CMK (cell line): ENCODE measurements at places on chromosomes 1 and 21.

GRCh38 chr21:39728341-39728740 is 16.6 kb upstream of the IGSF5 start:
- no peak for DNase-seq

- no peak for DNase-seq
Measured at GRCh38 chr1:182682898-182683501, 1.4 kb downstream of the RGS8 start.

DNA sequence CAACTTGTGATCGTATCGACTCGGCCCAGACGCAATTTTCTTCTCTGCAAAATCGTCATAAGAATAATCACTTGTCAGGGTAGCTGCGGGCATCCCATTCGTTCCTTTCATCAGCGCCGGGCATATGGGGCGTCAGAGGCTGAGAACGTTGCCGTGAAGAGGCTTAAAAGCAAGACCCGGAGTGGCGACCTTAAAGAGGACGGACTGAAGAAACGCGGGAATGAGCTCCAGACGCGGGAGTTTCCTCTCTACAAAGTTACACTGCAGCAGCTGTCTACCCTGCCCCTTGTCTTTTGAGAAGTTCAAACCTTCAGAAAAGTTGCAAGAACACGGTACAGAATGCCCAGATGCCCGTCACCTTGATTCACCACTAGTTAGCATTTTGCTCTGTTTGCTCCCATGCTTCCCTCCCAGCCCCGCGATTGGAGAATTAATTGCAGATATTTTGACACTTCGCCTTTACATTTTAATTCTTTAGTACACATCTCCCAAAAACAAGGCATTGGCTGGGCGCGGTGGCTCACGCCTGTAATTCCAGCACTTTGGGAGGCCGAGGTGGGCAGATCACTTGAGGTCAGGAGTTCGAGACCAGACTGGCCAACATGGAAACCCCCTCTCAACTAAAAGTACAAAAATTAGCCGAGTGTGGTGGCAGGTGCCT is 967 bp downstream of the CENPS start:
- DNase-seq: peak; percentile 18

- no peak for DNase-seq
Measured at GRCh38 chr1:170666541-170667254, 2.8 kb downstream of the PRRX1 start.

DNA sequence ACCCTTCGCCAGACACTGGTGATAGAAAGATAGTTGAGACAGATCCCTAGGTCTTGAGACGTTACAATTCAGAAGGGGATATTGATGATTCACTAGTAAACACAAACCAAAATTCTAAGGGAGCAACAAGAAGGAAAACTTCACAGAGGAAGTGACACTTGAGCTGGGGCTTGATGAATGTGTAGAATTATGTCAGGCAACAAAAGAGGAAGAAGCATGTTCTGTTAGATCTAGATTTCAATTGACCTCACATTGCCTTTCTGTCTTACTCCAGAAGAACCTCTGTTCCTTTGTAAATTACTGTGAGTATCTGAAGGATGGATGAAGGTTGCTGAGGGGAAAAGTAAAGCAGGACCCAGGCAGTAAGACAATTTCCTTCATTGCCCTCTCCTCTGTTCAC is 328.2 kb downstream of the KCTD3 start:
- no peak for DNase-seq

- peak; percentile 99 for DNase-seq
Measured at GRCh38 chr1:112700290-112701226, 6.4 kb downstream of the RHOC start.

DNA sequence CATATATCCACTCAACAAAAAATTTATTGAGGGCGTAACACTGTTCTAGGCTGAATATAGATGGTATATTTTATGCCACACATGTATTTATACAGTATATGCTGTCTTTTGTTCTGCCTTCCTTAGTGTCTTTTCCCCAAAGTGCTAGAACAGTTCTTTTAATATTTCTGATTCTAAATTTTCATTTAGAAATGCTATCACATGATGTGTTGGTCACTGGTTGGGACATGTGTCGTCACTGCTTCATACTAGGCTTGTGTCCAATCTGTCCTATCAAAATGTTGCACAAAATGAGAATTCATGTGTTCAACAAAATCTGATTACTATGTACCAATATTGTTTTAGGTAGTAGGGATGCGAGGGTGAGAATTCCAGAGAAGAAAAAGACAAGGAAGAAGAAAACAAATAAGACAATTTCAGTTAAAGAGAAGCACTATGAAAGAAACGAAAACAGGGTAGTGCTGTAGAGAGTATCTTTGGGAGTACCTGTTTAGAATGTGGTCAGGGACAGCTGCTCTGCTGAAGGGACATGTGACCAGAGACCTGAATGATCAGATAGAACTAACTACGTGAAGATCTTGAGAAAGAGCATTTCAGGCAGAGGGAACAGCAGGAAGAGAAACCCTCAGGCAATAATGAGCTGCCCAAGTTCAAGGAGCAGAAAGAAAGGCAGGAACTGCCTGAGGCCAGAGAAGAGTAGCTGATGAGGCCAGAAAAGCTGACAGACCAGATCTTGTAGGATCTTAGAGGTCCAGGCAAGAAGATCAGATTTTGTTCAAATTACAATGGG is 1.3 kb downstream of the KMO start:
- DNase-seq: no peak

GRCh38 chr1:235011064-235011598 is 117.5 kb downstream of the TOMM20 start:
- DNase-seq: no peak

DNA sequence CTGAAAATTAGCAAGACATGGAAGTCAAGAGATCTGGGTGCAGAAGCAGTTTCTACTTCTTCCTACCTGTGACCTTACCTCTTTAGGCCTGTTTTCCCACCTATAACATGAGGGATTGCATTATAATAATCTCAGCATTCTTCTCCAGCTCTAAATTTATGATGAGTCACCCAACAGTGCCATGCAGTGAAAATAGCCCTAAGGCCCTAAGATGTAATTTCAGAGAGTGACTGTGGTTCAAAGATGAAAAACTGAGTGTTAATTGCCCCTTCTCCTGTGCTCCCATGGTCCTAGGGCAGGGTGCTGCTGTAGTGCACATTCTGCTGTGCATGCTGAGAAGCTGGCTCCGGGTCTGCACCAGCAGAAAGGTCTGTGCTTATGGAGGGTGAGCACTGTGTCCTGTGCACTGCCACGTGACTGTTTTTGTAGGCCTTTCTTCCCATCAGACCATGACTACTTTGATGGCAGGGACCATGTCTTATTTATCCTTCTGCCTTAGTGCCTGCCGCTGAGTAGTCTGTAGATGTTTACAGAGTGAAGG is 29.7 kb downstream of the JUN start:
- no peak for DNase-seq

DNA sequence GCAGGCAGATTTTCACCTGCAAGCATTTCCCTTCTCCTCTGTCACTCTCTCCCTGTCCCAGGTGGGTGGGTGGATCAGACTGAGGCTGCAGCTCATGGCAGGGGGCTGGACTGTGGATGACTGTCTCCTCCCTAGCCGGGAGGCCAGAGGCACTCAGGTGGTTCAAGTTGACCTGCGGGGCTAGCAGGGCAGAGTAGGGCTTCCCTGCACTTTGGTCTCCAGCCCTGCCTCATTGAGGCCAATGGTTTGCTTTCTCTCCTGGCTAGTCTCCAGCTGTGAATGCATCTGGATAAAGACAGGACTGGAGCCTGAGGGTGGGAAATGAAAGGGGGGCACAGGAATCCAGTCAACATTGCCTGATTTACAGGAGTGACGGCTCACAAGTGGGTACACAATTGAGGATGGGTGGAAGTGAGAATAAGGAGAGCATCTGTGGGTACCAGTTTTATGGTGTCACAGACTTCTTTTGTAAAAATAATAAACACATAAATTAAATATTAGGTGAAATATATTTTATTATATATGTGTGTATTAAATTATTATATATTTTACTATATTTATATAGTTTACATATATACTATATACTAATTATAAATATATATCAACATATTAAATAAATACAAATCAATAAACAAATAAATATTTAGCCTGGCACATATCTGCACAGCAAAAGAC is 25.6 kb downstream of the RUNX1 start:
- no peak for DNase-seq

GRCh38 chr1:75503221-75503974 is 107.5 kb downstream of the SLC44A5 start:
- DNase-seq: no peak

GRCh38 chr21:45590246-45590725 is 48.0 kb upstream of the SLC19A1 start:
- peak; percentile 74 for DNase-seq

- DNase-seq: no peak
Measured at GRCh38 chr1:7006996-7007871, 222.0 kb downstream of the CAMTA1 start.

DNA sequence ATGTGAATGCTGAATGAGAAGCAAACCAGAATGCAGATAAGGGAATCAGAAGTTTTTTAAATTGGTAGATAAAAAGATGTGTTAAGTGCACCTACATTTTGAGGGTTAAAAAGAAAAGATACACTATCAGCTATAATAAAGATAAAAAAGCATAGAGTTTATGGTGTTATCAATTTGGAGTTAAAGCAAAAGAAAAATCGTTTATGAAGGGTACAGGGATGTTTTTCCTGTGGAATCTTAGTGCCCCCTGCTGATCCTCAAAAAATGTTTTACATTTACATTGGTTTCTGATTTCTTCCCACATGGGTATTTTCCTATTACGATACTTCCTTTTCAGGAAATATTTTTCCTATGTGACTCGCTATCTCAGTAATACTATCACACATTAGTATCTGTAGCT is 293.5 kb downstream of the MRPL39 start:
- no peak for DNase-seq

DNA sequence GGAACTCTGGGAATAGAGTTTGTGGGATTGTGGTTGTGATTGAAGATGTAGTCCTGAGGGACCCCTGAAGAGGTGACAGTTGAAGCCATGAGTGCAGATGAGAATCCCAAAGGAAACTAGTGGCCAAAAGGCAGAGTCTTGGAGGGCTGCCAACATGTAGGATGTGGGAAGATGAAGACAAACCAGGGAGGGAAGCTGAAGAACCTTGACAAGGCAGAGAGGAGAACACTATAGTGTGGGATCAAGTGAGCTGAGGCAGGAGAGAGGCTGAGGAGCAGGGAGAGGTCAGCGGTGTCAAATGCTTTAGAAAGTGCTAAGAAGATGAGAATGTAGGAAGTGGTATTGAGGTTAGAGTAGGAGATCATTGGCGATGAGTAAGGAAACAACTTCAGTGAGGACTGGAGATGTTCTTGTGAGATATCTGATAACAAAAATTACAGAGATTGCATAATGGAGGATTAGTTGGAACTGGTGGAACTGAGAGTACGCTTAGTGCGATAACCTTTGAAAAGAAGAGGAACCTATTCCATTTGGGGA is 88.5 kb upstream of the VCAM1 start:
- no peak for DNase-seq

- DNase-seq: no peak
Measured at GRCh38 chr1:113770031-113770430, 10.7 kb upstream of the PHTF1 start.

- DNase-seq: no peak
Measured at GRCh38 chr1:74613894-74614293, 59.7 kb downstream of the ERICH3 start.

GRCh38 chr1:154943649-154944400 is 7.3 kb upstream of the PMVK start:
- no peak for DNase-seq

GRCh38 chr1:228392111-228392936 is 14.3 kb downstream of the TRIM11 start:
- DNase-seq: no peak

DNA sequence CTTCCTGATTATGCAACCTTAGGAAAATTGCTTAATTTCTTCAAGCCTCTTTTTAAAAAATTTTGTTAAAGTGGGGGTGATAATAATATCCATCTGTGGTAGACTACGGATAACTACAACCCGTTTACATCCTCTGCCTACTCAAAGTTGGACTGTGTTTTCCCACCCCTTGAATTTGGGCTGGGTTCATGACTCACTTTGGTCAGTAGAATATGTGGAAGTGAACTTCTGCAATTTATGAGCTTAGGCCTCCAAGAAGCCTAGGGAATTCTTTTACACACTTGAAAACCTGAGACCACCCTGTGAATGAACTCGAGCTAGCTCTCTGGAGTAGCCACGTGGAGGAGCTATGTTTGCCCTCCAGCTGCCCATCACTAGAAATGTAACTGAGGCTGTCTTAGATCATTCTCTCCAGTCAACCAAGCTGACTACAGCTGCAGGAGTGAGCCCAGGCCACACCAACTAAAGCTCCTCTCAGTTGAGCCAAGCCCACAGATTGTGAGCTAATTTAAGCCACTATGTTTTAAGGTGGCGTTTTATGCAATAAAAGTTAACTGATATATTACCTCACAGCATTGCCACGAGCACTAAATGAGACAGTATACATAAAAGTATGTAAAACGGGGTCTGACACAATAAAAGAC is 29.6 kb upstream of the CACHD1 start:
- DNase-seq: no peak

- DNase-seq: no peak
Measured at GRCh38 chr1:40986956-40987355, 7.5 kb downstream of the CTPS1 start.

DNA sequence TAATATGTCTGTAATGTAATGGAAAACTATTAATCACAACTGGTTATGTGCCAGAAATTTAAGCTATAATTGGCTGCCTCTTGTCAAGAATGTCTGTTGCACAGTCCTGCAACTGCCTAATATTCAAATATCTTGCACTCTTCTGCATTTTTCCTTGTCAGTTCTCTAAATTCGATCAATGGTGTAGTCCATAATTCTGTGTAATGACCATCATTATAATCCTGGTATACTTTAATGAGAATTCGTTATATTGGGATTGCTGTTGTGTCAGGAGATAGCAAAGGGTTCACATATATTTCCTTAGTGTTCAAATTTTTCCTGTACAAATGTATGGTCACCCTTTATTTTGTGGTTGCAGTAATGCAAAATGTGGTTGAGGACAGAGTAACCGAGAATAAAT is 4.8 kb downstream of the NTNG1 start:
- no peak for DNase-seq

GRCh38 chr1:198273748-198274295 is 117.0 kb downstream of the NEK7 start:
- DNase-seq: no peak

DNA sequence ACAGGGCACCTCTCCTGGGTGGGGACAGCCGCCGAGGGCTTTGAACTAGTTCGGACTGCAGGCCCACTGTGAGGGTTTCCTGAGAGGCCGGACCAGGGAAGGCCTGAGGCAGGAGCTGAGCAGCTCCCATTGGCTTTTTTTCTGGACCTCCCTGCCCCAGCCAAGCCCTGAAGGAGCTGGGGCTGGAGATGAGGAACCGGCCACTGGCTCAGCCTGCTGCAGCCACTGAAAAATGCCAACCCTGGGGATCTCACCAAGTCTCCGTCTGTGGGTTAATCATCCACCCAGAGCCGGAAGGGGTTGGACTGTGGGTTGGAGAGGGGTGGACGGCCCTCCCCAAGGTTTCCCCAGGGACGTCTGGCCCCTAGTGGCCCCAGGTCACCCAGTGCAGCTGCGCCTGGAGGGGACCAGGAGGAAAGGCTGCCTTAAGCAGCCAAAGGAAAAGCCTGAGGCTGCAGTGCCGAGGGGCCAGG is 2.5 kb downstream of the VWA1 start:
- DNase-seq: peak; percentile 95
